Activated T-cell treated with anti-CD3 and anti-CD28 coated beads, Interleukin-2, amount 50 U/mL, for 72 hours (primary cell): ENCODE measurements at places on chromosomes 3 and 15. TPM values are rescaled to one million over a fixed set of nuclear protein-coding genes. Genes with fewer than 3 reads are reported as not detected.

The CLDN11 gene
- total RNA-seq: not detected

The SCN5A gene
- 0.05 TPM for total RNA-seq

The GPR27 gene
- 0.90 TPM for total RNA-seq

The RPL22L1 gene
- total RNA-seq: 246 TPM

The RTP1 gene
- not detected for total RNA-seq

The TFDP2 gene
- 52.6 TPM for total RNA-seq

The SEMA3B gene
- 3.3 TPM for total RNA-seq

The HIGD2B gene
- total RNA-seq: 0.30 TPM

GRCh38 chr3:147400111-147400510 is 6.2 kb downstream of the ZIC4 start:
- DNase-seq: no peak
- no peak overlapping the region for H3K4me3 ChIP-seq
- peaks cover 81% of the 10 kb centered on the region for H3K27me3 ChIP-seq
- H3K36me3 ChIP-seq: peaks cover 3% of the 10 kb centered on the region
- no peaks in the 10 kb centered on the region for H3K4me1 ChIP-seq

- peaks cover 6% of the 10 kb centered on the region for H3K4me1 ChIP-seq
- H3K4me3 ChIP-seq: no peak overlapping the region
- DNase-seq: no peak
- H3K27me3 ChIP-seq: peaks cover 20% of the 10 kb centered on the region
- no peaks in the 10 kb centered on the region for H3K36me3 ChIP-seq
These were observed 5.3 kb upstream of the GUCA1C start for GRCh38 chr3:108959017-108959416.

DNA sequence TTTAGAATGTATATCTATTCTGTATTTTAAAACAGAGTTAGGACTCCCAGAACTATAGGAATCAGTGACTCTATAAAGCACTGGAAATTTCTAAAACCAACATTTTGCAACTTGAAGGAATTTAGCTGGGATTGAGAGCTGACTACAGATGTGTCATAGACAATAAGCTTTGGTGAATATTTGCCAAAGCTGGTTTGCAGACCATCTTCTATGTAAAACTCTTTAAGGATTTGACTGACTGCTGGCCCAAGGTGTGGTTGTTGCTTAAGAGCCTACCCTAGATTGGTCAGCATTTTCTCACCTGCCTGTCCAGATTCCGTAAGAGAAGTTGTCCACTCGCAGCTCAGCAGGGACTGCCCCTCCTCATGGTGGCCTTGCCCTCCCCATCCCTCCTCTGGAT is 73.2 kb upstream of the GK5 start:
- no peak for DNase-seq
- peaks cover 13% of the 10 kb centered on the region for H3K36me3 ChIP-seq
- no peaks in the 10 kb centered on the region for H3K27me3 ChIP-seq
- no peak overlapping the region for H3K27ac ChIP-seq
- no peak overlapping the region for H3K4me3 ChIP-seq

GRCh38 chr15:75902129-75902557 is 1.5 kb upstream of the FBXO22 start:
- H3K27me3 ChIP-seq: no peaks in the 10 kb centered on the region
- no peak for DNase-seq
- H3K4me3 ChIP-seq: peak overlapping the region; percentile 99
- H3K27ac ChIP-seq: peak overlapping the region; percentile 14
- peaks cover 49% of the 10 kb centered on the region for H3K4me1 ChIP-seq

DNA sequence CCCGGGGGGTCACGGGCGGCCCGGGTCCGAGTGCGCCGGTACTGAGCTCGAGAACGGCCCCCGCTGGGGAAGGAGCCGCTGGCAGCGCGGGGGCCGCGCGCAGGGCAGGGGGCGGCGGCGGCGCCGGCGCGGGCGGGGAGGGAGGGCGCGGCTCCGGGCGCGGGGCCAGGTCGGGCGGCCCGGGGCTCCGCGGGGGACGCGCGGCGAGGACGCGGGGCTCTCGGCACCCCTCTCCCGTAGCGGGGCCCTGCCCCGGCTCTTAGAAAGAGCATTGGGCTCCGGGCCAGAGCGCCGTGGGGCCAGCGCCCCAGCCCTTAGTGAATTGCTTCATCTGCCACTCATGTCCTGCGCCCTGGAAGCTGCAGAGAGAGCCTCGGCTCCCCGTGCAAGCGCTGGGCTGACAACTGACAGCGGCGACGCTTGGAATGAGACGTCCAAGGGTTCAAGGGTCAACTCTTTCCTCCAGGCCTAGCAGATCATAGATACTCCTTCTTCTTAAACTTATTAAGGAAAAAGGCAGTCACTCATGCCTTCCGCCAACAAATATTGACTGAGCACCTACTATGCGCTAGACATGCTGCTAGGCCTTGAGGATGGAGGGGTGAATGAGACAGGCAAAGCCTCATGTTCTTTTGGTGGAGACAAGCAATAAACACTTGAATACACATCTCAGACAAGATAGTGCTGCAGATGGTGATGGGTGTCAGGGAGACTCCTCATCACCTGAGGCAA is 140.8 kb downstream of the SMAD6 start:
- H3K4me1 ChIP-seq: no peaks in the 10 kb centered on the region
- H3K4me3 ChIP-seq: no peak overlapping the region
- H3K27ac ChIP-seq: no peak overlapping the region
- H3K36me3 ChIP-seq: no peaks in the 10 kb centered on the region
- DNase-seq: no peak
- H3K27me3 ChIP-seq: peaks cover 55% of the 10 kb centered on the region

GRCh38 chr15:51887887-51888592 is 58.6 kb downstream of the TMOD3 start:
- peaks cover 21% of the 10 kb centered on the region for H3K36me3 ChIP-seq
- no peak for DNase-seq
- H3K27ac ChIP-seq: no peak overlapping the region
- H3K4me1 ChIP-seq: no peaks in the 10 kb centered on the region

- H3K27ac ChIP-seq: no peak overlapping the region
- no peak for DNase-seq
- peaks cover 34% of the 10 kb centered on the region for H3K4me1 ChIP-seq
- no peak overlapping the region for H3K4me3 ChIP-seq
- H3K36me3 ChIP-seq: peaks cover 9% of the 10 kb centered on the region
- H3K27me3 ChIP-seq: no peaks in the 10 kb centered on the region
These were observed 8.5 kb downstream of the PPCDC start for GRCh38 chr15:75031848-75032247.

DNA sequence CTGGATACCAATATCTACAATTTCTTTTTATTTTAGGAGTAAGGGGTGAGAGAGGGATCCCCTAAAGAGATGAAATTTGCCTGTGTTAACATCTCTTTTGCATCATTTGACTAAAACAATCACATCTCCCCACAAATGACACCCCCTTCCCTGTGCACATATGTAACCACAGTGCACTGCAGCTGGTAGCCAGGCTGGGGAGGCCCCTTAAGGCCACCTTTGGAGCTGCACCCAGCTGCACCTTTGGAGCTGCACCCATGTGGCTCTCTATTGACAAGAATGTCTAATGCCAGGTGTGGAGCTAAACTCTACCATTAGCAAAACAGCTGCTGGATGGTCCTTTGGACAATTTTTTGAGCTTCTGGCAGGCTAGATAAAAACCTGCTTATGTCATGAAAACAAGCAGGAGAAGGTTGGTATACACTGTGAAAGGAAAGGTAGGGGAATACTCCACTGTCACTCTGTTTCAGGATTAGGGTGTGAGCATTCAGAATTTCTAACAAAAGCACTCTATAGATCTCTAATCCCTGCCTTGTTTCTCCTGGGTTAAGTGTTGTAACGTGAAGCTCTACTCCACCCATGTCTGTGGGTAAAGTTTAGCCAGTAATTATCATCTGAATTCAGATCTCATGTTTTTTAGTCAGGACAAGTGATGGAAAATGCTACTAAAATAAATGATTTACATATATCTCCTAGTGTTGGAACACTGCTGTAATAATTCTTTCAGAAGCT is 52.1 kb downstream of the TFG start:
- no peaks in the 10 kb centered on the region for H3K27me3 ChIP-seq
- peak; percentile 11 for DNase-seq
- no peak overlapping the region for H3K27ac ChIP-seq
- H3K4me3 ChIP-seq: no peak overlapping the region

DNA sequence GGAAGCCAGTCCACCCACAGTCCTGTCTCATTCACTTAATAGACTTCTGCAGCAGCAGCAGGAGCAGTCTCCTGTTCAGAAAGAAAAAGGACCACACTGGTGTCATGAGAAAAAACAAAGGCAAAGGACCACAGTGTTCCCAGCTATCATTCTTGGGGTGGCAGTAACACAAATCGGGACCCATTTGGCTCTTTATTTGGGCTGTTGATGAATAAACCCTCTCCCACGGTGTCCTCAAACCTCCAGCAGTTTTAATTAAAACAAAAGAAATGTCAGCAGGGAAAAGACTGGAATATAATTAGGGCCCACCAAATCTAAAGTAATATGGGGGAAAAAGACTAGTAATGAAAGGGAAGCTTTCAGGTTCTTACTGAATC is 210.5 kb upstream of the SLC2A2 start:
- no peaks in the 10 kb centered on the region for H3K27me3 ChIP-seq
- peaks cover 2% of the 10 kb centered on the region for H3K36me3 ChIP-seq
- no peak for DNase-seq
- no peak overlapping the region for H3K27ac ChIP-seq
- H3K4me3 ChIP-seq: no peak overlapping the region

GRCh38 chr15:64928626-64929220 is 17.0 kb downstream of the ANKDD1A start:
- no peaks in the 10 kb centered on the region for H3K36me3 ChIP-seq
- H3K27me3 ChIP-seq: no peaks in the 10 kb centered on the region
- no peak overlapping the region for H3K4me3 ChIP-seq
- peaks cover 7% of the 10 kb centered on the region for H3K4me1 ChIP-seq

DNA sequence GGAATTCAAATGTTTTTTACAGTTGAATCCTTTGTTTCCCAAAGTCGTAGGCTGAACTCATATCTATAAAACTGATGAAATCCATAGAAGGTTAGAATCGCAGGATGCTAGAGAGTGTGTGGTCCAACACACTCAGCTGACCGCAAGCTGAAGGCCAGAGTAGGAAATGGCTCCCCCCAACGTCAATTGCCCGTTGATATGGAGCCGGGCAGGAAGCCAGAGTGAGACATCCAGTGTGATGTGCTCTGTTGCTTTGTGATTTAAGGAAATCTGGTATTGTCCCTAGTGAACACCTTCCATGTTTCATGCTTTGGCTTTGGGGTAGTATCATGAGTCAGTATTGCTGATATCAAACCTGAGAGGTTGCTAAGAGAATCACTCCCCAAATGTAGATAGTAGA is 5.8 kb upstream of the MEX3B start:
- H3K27ac ChIP-seq: no peak overlapping the region
- DNase-seq: no peak
- no peak overlapping the region for H3K4me3 ChIP-seq
- peaks cover 10% of the 10 kb centered on the region for H3K4me1 ChIP-seq
- H3K36me3 ChIP-seq: no peaks in the 10 kb centered on the region
- H3K27me3 ChIP-seq: peaks cover 48% of the 10 kb centered on the region

DNA sequence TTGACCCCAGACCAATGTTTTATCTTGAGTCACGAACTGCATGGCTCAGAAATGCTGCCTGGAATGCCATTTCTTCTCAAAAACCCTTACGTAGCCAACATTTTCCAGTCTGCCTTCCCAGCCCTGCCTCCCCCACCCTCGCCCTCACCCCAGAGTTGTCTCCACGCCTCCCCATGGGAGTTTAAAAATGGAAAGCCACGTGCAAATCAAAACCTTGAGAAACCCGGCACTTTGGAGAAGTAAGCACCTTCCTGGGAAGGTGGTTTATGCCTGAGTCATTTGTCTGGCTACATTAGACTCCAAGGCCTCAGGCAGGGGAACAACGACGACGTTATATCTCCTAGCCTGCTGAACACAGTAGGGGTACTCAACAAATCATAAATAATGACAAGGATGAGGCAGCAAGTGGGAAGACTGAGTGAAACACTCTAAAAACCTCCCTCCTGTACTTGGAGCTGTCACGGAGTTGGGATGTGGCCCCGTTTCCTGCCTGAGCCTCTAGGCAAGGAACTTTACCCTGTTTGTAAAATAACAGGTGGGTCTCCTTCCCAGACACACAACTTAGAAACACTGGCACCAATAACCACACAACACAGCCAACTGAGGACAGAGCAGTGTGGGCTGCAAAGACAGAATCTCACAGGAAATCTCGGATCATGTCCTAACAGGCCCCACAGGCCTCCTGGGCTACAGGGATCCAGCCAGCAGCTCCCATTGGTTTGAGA is 179.1 kb downstream of the NTRK3 start:
- H3K36me3 ChIP-seq: no peaks in the 10 kb centered on the region
- H3K27me3 ChIP-seq: no peaks in the 10 kb centered on the region
- H3K4me1 ChIP-seq: no peaks in the 10 kb centered on the region
- H3K27ac ChIP-seq: no peak overlapping the region

- peaks cover 8% of the 10 kb centered on the region for H3K4me1 ChIP-seq
- no peaks in the 10 kb centered on the region for H3K27me3 ChIP-seq
- no peaks in the 10 kb centered on the region for H3K36me3 ChIP-seq
These were observed 129.3 kb upstream of the IGF1R start for GRCh38 chr15:98518823-98519561.

GRCh38 chr3:108381529-108382140 is 85.3 kb downstream of the HHLA2 start:
- DNase-seq: no peak
- H3K27me3 ChIP-seq: peaks cover 15% of the 10 kb centered on the region
- H3K27ac ChIP-seq: no peak overlapping the region
- peaks cover 4% of the 10 kb centered on the region for H3K4me1 ChIP-seq
- H3K36me3 ChIP-seq: no peaks in the 10 kb centered on the region
- no peak overlapping the region for H3K4me3 ChIP-seq

- DNase-seq: no peak
- no peak overlapping the region for H3K4me3 ChIP-seq
- no peaks in the 10 kb centered on the region for H3K27me3 ChIP-seq
- H3K4me1 ChIP-seq: no peaks in the 10 kb centered on the region
These were observed 104.9 kb downstream of the AQP9 start for GRCh38 chr15:58243070-58243469.

DNA sequence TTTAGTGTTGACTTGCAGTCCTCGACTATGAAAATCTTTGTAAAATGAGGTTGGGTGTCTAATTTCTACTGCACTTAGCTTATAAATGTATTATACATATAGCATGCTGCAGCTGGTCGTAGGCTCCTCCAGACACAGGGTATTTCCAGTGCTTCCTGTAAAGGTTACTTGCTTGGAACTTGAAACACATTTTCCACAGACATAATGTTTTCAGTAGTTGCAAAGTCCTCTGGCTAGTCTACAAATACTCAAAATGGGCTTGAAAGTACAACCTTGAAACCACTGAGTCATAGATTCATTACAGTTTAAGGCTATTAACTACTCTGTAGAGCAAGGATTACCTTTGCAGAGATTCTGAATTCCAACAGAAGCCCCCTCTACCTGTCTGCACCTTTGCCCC is 464.1 kb downstream of the RAP2B start:
- peak overlapping the region; percentile 62 for H3K4me3 ChIP-seq
- H3K36me3 ChIP-seq: peaks cover 2% of the 10 kb centered on the region
- H3K27ac ChIP-seq: peak overlapping the region; percentile 79
- DNase-seq: peak; percentile 44
- peaks cover 84% of the 10 kb centered on the region for H3K4me1 ChIP-seq

DNA sequence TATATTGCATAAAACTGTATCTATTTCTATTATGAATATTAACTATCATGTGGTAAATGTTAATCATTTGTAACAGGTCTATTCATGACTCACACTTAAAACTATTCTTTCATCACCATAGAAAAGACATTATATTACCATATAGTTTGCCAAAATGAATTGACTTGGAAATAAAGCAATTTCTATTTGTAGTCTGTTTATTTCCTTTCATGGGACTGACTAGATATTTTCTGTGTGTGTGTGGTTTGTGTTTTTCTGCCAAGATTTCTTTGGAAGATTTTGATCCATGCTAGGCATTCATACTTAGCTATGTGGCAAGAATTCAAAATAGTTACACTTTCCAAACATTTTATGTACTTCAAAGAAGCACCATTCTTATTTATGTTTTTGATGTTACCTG is 522.5 kb upstream of the AGTR1 start:
- no peaks in the 10 kb centered on the region for H3K36me3 ChIP-seq
- no peak for DNase-seq
- H3K4me3 ChIP-seq: no peak overlapping the region
- no peak overlapping the region for H3K27ac ChIP-seq
- H3K4me1 ChIP-seq: no peaks in the 10 kb centered on the region
